ENCODE measurements at places on chromosomes 1 and 21. TPM values are rescaled to one million over a fixed set of nuclear protein-coding genes. Genes with fewer than 3 reads are reported as not detected.
A peak's percentile ranks its signal among the peaks of the same experiment; 100 is the strongest.

- H3K36me3 ChIP-seq = no peaks in the 10 kb centered on the region
- H3K4me3 ChIP-seq = no peak overlapping the region
- DNase-seq = no peak
- H3K4me1 ChIP-seq = no peaks in the 10 kb centered on the region
- no peaks in the 10 kb centered on the region for H3K27me3 ChIP-seq
- H3K27ac ChIP-seq = no peak overlapping the region
These were observed 45.6 kb downstream of the PBX1 start for GRCh38 chr1:164604541-164604940.

DNA sequence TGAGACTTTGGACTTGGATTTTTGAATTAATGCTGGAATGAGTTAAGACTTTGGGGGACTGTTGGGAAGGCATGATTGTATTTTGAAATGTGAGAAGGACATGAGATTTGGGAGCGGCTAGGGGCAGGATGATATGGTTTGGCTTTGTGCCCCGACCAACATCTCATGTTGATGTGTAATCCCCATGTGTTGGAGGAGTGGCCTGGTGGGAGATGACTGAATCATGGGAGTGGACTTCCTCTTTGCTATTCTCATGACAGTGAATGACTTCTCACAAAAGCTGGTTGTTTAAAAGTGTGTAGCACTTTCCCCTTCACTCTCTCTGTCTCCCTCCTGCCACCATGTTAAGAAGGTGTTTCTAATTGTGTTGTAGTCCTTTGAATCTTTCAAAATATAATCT is 9.3 kb upstream of the PHGDH start:
- no peak overlapping the region for H3K4me3 ChIP-seq
- DNase-seq = no peak

GRCh38 chr1:65458730-65459396 is 38.4 kb downstream of the LEPR start:
- no peak overlapping the region for H3K4me3 ChIP-seq
- H3K27me3 ChIP-seq = no peaks in the 10 kb centered on the region
- H3K36me3 ChIP-seq = no peaks in the 10 kb centered on the region
- DNase-seq = no peak

- no peak for DNase-seq
- no peaks in the 10 kb centered on the region for H3K36me3 ChIP-seq
- peaks cover 47% of the 10 kb centered on the region for H3K4me1 ChIP-seq
- H3K27me3 ChIP-seq = no peaks in the 10 kb centered on the region
- no peak overlapping the region for H3K4me3 ChIP-seq
- no peak overlapping the region for H3K27ac ChIP-seq
These were observed 7.1 kb upstream of the DIPK1A start for GRCh38 chr1:92968138-92969032.

DNA sequence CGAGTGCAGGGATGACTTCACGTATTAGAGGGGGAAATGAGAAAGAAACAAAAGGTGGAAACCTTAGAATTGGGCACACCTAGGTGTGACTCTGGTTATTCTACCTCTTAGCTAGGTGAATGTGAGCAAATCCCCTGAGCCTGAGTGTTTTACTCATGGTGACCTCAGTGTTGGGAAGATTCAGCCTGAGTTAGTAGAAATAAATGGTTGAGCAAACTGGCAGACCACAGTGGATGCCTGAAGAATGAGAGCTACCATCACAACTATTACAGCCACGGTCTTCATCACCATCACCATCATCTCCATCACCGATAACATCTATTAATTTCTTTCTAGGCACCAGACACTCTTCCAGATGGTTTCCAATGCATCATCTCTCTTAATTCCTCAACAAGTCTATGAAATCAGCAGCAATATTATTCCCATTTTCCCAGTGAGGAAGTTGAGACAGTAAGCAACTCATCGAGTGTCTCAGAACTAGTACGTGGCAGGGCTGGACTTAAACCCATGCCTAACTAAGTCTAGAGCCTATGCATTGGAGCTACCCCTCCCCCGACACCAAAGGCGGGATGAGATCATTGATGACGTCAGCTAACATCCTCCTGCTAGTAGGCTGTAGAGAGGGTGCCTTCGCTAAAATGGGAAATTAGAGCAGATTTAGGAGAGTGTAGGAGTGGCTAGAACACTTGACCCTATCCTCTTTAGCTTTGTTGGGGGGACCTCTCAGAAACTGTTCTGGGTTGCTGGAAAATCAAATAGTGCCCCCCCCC is 7.9 kb upstream of the KAZN start:
- no peaks in the 10 kb centered on the region for H3K36me3 ChIP-seq
- H3K27me3 ChIP-seq = peaks cover 6% of the 10 kb centered on the region
- no peak overlapping the region for H3K27ac ChIP-seq
- no peak for DNase-seq

Gene TFF2
- total RNA-seq = not detected

GRCh38 chr1:2452201-2452931 is 23.7 kb upstream of the PLCH2 start:
- DNase-seq = no peak
- no peaks in the 10 kb centered on the region for H3K4me1 ChIP-seq
- no peaks in the 10 kb centered on the region for H3K36me3 ChIP-seq
- H3K4me3 ChIP-seq = no peak overlapping the region
- H3K27me3 ChIP-seq = no peaks in the 10 kb centered on the region
- no peak overlapping the region for H3K27ac ChIP-seq

DNA sequence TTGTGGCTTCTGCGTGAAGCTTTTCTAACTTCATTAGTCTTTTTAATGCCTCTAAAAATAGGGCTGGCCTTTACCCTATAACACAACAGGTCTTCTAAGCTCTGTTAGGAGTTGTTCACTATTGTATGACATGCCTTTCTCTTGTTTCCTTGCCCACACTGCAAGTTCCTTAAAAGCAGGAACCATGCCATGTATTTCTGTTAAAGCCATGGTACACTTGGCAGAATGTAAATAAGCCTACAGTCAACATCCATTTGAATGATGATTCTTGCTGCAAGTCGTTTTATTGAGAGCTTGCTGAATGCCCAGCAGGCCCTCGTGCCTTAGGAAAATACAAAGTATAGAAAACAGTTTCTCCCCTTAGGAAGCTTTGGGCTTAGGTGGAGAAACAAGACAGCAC is 214.6 kb downstream of the DUSP10 start:
- H3K27me3 ChIP-seq = no peaks in the 10 kb centered on the region
- H3K4me1 ChIP-seq = no peaks in the 10 kb centered on the region
- H3K27ac ChIP-seq = no peak overlapping the region
- H3K36me3 ChIP-seq = no peaks in the 10 kb centered on the region

GRCh38 chr1:234926559-234927311 is 201.9 kb downstream of the TOMM20 start:
- H3K4me1 ChIP-seq = peaks cover 62% of the 10 kb centered on the region
- H3K4me3 ChIP-seq = peak overlapping the region; percentile 43
- no peaks in the 10 kb centered on the region for H3K27me3 ChIP-seq
- peak overlapping the region; percentile 7 for H3K27ac ChIP-seq

DNA sequence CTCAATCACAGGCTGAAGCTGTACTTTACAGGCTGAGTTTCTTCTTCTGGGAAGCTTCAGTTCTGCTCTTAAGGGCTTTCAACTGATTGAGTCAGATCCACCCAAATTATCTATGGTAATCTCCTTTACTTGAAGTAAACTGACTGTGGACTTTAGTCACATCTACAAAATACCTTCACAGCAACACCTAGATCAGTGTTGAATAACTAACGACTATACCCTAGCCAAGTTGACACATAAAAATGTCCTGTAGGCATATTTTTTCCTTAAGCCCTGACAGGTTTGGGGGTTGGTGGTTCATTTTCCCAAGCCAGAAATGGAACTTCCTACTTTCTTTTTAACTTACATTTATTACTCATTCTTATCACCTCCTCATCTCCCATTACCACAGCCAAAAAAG is 42.9 kb upstream of the PRKACB start:
- H3K36me3 ChIP-seq = no peaks in the 10 kb centered on the region
- DNase-seq = no peak
- no peak overlapping the region for H3K27ac ChIP-seq

DNA sequence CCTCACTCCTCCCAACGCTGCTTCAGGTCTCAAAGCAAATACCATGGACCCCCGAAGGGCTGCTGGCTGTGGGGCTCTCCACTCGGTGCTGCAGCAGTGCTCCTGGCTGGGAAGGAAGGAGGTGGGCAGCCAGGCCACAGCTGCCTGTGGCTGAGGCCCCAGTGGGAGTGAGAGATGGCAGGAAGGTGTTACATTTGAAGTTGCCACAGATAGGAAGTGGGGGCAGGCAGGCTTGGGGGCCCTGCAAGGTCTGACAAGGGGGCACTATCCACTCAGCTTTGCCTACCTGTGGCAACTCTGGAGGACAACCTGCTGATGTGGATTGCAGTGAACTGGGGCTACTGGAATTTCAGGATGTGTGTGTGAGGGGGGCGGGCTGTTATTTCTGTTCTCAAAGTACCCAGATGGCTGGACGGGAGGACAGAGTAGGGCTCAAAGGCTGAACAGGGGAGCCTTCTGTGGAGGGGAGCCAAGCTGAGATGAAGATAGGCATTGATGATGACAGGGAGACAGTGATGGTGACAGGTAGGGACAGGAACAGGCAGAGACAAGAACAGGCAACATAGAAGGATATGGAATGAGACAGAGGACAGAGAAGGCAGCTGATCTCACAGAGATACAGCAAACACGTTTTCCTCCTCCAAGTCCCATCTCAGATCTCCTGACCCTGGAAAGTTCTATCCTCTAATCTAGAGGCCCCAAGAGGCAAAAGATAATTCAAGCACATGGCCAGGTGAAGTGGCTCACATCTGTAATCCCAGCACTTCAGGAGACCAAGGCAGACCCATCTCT is 1.8 kb downstream of the ZNF683 start:
- H3K27me3 ChIP-seq = no peaks in the 10 kb centered on the region
- H3K36me3 ChIP-seq = no peaks in the 10 kb centered on the region
- H3K27ac ChIP-seq = peak overlapping the region; percentile 52
- H3K4me1 ChIP-seq = peaks cover 86% of the 10 kb centered on the region
- DNase-seq = no peak

- H3K4me3 ChIP-seq = no peak overlapping the region
- no peaks in the 10 kb centered on the region for H3K36me3 ChIP-seq
- no peak overlapping the region for H3K27ac ChIP-seq
- no peak for DNase-seq
These were observed 15.1 kb downstream of the USP25 start for GRCh38 chr21:15744926-15745325.

DNA sequence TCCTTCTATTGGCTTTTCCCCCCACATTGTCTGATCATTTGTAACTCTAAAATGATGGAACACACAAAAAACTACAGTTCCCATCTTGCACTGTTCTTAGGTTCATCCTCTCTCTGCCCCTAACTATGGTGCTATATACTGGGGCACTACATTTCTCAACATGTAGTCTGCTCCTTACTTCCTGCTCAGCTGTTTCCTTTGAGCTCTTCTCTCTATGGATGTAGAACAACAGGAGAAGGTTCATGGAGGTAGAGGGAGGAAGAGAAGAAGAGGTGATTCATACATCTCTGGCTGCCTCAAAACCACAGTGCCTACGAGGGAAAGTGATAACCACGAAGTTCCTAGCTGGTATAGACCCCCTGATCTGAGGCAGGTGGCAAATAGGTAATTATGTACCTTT is 7.0 kb upstream of the C1orf146 start:
- H3K36me3 ChIP-seq = no peaks in the 10 kb centered on the region
- H3K4me3 ChIP-seq = no peak overlapping the region
- peaks cover 3% of the 10 kb centered on the region for H3K4me1 ChIP-seq
- no peak overlapping the region for H3K27ac ChIP-seq

DNA sequence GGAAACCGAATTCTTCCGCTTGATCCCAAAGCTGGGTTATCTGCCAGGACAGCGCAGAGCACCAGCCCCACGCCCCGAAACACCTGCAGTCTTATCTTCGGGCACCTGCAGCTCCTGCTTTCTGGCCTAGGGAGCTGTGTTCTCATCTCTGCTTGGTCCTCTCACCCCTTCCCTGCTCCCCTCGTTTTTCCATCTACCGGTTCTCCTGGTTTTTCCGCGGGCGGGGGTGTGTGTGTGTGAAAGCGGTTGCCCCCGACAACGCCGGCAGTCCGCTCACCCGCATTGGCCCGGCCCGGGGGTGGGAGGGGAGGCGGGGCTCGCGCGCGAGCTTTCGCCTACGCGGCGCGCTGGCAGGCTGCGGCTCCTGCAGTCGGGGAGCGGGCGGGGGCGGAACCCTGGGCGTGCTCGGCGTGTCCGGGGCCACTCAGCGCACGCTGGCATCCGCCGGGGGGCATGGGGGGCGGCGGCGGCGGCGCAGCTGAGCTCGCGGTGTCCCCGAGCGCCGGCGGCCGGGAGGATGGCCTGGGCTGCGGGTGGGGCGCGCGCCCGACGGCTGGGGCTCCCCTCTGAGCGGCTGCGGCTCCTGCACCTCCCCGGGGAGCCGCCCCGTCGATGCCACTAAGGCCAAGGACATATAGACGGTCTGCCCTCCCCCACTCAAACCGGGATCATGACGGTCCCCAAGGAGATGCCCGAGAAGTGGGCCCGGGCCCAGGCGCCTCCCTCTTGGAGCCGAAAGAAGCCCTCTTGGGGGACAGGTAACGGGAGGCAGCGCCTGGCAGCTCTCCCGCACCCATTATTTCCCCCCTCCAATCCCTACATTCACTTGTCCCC is 3.2 kb downstream of the ATP8B2 start:
- peak overlapping the region; percentile 72 for H3K4me3 ChIP-seq
- peaks cover 82% of the 10 kb centered on the region for H3K4me1 ChIP-seq
- H3K36me3 ChIP-seq = peaks cover 42% of the 10 kb centered on the region
- peak; percentile 85 for DNase-seq
- H3K27me3 ChIP-seq = no peaks in the 10 kb centered on the region

- H3K27me3 ChIP-seq = no peaks in the 10 kb centered on the region
- no peaks in the 10 kb centered on the region for H3K4me1 ChIP-seq
- H3K4me3 ChIP-seq = no peak overlapping the region
- DNase-seq = no peak
- H3K27ac ChIP-seq = no peak overlapping the region
- no peaks in the 10 kb centered on the region for H3K36me3 ChIP-seq
These were observed 1.1 kb upstream of the GUCA2A start for GRCh38 chr1:42165511-42166210.

Gene IL10
- total RNA-seq = 0.27 TPM

Gene NOL9
- total RNA-seq = 52.3 TPM

Gene ESPN
- total RNA-seq = 2.0 TPM

GRCh38 chr1:115810609-115811008 is 30.3 kb downstream of the NHLH2 start:
- peaks cover 10% of the 10 kb centered on the region for H3K27me3 ChIP-seq
- no peaks in the 10 kb centered on the region for H3K4me1 ChIP-seq
- H3K4me3 ChIP-seq = no peak overlapping the region
- DNase-seq = no peak

Gene RIMS3
- total RNA-seq = 1.1 TPM

- no peak overlapping the region for H3K4me3 ChIP-seq
- no peaks in the 10 kb centered on the region for H3K27me3 ChIP-seq
- H3K4me1 ChIP-seq = peaks cover 2% of the 10 kb centered on the region
- H3K36me3 ChIP-seq = peaks cover 70% of the 10 kb centered on the region
- DNase-seq = no peak
These were observed 7.7 kb downstream of the P3H1 start for GRCh38 chr1:42759114-42759513.

Gene IGSF9
- total RNA-seq = not detected

GRCh38 chr21:30306884-30307283 is 13.2 kb downstream of the KRTAP26-1 start:
- H3K4me3 ChIP-seq = no peak overlapping the region
- DNase-seq = no peak
- no peaks in the 10 kb centered on the region for H3K27me3 ChIP-seq
- no peaks in the 10 kb centered on the region for H3K36me3 ChIP-seq
- no peaks in the 10 kb centered on the region for H3K4me1 ChIP-seq
- H3K27ac ChIP-seq = no peak overlapping the region

Gene NES
- total RNA-seq = not detected

Gene NR1I3
- not detected for total RNA-seq

All from CD4-positive, alpha-beta T cell (primary cell).